Right kidney (tissue), 9 donors: ENCODE measurements at places on chromosomes 2 and 18.

GRCh38 chr18:79065802-79066201 is 3.4 kb upstream of the ATP9B start:
- no peak for DNase-seq

- no peak for DNase-seq
Measured at GRCh38 chr2:30363406-30363805, 83.6 kb upstream of the LCLAT1 start.

DNA sequence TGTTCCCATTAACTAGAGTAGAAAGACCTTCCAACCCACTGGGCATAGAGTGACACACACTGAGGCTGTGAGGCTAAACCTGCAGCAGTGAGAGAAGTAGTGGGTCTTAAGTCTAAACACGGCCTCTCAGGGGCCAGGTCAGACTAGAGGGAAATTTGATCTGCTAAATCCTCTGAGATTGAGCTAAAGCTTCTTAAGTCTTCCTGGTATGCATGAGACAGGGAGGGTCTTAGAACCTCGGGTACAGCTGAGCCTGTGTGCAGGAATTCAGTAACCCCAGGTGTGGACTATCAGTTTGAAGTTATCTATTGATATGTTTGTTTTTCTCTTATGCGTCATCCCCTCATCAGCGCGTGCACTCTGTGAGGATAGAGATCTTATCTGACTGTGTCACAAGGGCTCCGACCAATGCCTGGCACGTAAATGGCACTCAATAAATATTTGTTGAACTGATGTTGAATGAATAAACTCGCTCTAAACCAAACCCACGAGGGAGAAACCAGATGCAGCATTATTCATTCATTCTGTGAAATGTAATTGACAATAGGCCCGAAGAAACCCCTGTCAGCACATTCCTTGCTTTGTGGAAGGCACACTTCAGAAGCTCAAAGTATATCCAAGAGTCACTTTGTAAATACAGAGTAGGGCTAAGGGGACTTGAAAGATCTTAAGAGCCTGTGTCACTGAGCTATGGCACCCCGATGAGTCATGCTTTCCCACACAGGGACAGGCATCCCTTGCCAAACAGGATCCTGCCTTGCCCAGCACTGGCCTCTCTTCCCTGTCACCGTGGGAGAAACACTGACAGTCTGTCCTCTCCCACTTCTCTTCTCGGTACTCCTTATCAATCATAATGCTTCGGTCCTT is 21.7 kb upstream of the RAB10 start:
- no peak for DNase-seq

DNA sequence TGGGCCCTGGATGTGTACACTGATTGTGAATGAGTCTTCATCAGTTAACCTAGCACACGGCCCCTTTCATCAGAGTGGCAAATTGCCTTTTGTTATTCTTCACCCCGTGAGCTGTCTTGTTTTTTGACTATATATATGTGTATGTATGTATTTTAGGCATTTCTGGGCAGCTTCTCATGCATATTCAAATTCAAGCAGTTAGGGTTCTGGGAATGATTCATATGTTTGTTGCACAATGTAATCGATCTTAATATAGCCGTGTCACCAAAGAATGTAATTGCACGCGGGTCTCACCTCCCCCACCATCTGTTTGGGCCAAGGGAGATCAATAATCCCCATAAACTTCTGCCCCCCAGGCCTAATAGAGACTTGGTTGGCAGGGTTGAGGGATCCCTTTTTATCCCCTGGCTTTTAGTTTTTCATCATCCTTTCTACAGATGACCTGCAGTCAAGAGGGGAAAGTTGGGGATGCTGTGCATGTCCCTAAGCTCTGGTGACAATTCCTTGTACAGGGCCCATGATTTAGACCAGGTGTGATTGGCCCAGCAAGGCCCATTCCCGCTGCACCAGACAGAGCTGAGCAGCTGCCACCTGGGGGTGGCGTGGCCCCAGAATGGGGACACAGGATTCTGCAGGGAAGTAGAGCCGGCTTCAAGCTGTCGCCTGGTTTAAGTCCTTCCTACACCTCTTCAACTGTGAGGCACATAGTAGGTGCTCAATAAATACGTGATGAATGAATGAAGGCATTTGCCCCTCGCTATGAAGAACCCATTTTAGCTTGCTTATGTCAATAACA is 19.2 kb downstream of the KCNF1 start:
- DNase-seq: no peak

GRCh38 chr2:209976698-209977385 is 25.6 kb upstream of the RPE start:
- DNase-seq: no peak
